CD4-positive, CD25-positive, alpha-beta regulatory T cell (primary cell): ENCODE measurements at places on chromosomes 6 and 20. TPM values are rescaled to one million over a fixed set of nuclear protein-coding genes. Genes with fewer than 3 reads are reported as not detected.

Gene EMILIN3
- not detected for polyA plus RNA-seq

Gene FAM217A
- not detected for polyA plus RNA-seq

Gene SLC35A1
- polyA plus RNA-seq = 36.1 TPM

Gene NOX3
- polyA plus RNA-seq = not detected

Gene PLCB4
- not detected for polyA plus RNA-seq

Gene KCNK5
- polyA plus RNA-seq = 0.71 TPM

Gene ATP9A
- 0.10 TPM for polyA plus RNA-seq

Gene IYD
- polyA plus RNA-seq = not detected

Gene TRIM40
- polyA plus RNA-seq = not detected

Gene SYNDIG1
- not detected for polyA plus RNA-seq
